ENCODE measurements at places on chromosomes 4 and X.

- no peak for DNase-seq
These were observed 160.1 kb upstream of the VCX3A start for GRCh38 chrX:6694977-6695376.

GRCh38 chr4:109303140-109303496 lies 660 bp upstream of the COL25A1 start:
- no peak for DNase-seq

DNA sequence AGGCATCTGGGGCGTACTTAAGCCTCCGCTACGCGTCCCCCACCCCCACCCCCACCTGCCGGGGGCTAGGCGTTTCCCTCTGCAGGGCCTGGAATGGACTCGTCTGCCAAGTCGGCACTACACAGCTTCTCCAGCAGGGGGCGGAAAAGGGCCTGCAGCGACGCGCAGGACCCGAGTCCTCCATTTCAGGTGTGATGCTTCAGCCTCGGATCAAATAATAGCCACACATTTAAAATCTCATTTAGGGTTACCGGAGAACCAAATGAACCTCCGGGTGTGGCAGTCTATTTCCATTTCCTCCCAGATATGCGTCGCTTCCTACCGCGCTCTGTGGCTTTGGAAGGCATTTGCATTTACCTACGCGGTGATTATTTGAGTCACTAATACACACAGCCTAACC lies 2.9 kb downstream of the PAK3 start:
- DNase-seq: peak; percentile 40

GRCh38 chr4:164935363-164935762 lies 42.1 kb downstream of the TRIM61 start:
- DNase-seq: no peak

DNA sequence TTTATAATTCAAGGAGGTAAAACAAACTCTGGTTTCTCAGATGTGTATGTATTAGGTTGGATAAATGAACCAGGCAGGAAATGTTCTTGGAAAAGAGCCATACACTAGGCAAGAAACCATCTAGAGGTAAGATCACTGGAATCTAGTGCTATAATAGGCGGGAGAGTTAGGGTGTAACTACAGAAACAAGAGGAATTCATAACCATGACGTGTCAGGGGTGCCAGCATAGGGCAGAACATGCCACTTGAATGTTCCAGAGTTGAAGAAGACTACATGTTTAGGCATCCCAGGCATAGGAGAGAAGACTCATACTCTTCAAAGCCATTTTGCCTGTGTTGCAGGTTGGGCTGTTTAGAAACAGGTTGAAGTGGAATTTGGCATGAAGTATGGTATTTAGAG lies 198.7 kb downstream of the CCNG2 start:
- no peak for DNase-seq

DNA sequence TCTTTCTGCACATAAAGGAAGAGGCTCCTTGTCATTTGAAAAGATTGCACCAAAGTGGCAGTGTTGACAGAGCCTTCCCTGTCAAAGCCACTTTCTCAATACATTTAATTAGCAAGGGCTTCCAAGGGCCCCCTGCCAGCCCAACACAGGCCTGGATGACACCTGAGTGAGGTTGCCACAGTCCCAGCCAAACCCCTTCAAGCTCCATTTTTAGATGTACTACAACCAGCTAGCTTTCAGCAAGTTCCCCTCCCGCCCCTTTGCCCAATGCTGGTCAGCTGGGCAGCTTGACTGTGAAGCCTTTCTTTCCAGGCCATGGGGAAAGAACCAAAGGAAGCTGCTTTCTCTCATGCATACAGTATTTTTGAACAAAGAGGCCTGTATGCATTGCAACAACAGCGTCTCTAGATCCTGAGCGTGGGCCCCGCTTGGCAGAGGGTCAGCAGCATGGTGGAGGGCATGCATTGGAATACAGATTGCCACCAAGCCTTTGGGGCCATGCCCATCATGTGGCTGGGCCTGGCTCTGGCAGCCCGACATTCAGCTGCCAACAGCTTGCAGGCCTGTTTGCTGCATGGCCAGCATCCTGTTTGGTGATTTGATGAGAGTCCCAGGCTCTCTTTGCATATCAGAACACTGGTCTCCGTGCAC lies 261.1 kb upstream of the GATB start:
- no peak for DNase-seq

Measured in stimulated activated CD4-positive, alpha-beta T cell treated with anti-CD3 and anti-CD28 coated beads, TNF-alpha, amount 100 ng/mL, for 1 hour (primary cell).